GM13976 (cell line): ENCODE measurements at places on chromosomes 5 and 9.

DNA sequence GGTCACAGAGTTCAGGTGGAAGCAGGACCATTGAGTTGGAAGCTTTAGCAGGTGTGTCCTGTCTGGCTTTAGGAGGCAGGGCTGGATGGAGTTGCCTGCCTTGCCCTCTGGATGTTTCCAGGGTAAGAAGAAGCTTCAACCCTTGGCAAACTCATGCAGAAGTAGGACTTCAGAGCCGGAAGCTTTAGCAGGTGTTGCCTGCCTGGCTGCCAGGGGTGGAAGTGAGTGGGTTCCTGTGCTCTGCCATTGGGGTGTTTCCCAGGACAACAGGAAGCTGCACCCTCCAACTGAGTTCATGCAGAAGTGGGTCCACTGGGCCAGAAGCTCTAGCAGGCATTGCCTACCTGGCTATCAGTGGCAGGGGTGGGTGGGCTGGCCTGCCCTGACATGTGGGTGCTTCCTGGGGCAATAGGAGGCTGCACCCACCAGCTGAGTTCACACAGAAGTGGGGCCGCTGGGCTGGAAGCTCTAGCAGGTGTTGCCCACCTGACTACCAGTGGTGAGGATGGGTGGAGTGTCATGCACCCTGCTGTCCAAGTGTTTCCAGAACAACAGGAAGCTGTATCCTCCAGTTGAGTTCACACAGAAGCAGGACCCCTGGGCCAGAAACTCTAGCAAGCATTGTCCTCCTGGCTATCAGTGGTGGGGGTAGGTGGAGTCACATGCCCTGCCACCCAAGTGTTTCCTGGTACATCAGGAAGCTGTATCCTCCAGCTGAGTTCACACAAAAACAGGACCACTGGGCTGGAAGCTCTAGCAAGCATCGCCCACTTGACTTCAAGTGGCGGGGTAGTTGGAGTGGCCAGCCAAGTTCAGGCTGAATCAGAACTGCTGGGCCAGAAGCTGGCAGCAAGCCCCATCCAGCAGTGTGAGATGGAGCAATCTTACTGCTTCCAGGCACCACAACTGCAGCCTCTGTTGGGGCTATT lies 24.6 kb downstream of the LOX start:
- no peak for DNase-seq

GRCh38 chr5:6722015-6722414 lies 8.8 kb downstream of the TENT4A start:
- DNase-seq, result no peak

DNA sequence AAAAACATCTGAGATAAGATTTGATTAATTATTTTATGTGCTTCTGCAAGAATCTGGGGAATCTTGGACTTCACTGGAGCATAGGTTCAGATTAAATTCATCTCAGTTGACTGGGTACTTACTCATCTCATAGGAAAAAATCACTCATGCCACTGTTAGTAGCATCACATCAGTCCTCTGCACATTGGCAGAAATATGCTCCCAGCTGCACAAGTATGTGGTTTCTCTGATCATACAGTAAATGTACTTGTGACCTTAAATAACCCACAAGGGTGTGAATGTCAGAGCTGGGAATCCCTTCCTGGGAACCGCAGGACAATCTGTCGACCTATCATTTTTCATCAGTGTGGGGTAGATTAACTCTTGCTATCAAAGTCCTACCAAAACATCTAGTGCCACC lies 203.7 kb upstream of the SLC24A2 start:
- no peak for DNase-seq

GRCh38 chr9:5430912-5431311 lies 6.8 kb downstream of the PLGRKT start:
- DNase-seq, result no peak

DNA sequence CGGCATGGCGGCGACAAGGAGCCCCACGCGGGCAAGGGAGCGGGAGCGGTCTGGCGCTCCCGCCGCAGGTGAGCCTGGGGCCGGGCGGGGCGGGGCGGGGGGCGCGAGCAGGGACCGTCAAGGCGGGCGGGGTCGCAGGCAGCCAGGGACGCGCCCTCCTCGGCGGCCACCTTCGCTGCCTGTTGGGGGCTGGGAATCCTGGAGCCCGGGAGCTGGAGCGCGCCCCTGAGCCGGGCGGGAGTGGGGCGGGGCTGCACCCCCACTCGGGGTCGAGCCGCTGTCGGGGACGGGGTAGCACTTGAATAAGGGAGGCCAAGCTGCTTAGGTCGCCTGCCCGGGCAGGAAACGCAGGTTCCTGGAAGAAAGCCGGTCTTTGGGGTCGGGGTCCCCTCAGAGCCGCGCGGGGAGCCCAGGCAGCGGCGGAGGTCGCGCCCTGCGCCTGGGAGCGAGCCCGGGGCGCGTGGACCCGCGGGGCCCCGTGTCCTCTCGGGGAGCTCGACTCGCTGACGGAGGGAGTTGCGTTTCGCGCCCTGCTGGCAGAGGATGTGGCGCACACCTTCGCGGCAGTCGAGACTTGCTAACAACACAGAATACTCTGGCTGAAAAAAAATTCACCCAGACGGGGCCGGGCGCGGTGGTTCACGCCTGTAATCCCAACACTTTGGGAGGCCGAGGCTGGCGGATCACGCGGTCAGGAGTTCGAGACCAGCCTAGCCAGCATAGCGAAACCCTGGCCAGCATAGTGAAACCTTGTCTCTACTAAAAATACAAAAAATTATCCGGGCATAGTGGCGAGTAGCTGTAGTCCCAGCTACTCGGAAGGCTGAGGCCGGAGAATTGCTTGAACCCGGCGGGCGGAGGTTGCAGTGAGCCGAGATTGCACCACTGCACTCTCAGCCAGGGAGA lies 552 bp downstream of the OTULINL start:
- DNase-seq, result peak; percentile 68

DNA sequence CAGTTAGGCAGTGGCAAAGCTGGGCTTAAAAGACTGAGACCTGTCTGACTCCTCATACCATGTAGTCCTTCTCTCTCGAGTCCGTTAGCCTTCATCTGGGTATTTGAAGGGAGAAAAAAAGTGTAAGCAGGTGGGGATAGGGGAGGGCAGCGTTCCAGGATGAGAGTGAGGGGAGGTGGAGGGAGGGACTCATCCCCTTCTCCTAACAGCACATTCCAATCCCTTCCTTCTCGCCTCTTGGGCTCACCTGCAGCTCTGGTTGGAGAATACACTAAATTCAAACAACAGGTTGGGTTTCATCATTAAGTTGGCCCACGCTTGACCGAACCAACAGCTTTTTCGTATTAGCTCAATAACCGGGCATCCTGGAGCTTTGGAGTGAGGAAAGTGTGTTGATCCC lies 3.6 kb downstream of the NEURL1B start:
- DNase-seq, result no peak

DNA sequence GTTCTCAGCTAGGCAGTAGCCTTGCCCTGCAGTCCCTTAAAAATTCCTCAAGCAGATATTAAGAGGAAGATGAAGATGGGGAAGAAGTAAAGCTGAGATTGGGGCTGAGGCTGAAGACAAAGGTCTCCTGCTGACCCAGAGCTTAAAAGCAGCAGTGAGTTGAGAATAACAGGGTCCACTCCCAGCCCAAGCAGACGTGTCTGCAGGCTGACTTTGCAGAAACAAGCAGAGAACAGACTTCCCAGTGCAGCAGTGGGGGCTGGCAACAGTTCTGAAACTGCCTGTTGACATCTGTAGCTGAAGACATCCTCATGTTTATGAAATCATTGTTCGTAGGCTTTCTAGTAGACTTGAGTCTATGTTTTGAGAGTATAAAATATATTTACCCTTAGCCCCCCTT lies 1.1 kb downstream of the CTXN3 start:
- no peak for DNase-seq

DNA sequence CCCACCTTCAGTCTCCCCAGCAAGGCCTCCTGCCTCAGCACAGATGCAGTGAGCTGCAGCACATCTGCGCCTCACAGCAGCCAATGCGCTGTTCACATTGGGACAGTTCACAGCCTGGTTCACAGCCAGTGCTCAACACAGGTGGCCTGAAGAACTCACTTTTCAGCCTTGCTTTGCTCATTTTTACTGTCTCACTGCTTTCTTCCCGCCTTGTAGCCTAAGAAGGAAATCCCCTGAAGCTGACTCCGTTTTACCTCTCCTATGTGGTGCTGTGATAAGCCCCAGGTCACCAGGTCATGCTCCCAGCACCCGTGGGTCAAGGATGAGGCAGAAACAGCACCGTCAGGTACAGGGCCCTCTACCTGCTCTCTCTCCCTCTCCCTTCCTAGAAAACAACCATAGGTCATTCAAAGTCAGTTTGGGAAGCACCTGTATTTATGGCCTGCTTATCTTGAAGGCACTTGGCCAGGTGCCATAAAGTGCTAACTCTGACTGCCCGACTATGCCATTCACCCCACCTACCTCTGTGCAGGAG lies 1.1 kb downstream of the GCNT4 start:
- no peak for DNase-seq
